ENCODE measurements at places on chromosomes 1 and 21.

DNA sequence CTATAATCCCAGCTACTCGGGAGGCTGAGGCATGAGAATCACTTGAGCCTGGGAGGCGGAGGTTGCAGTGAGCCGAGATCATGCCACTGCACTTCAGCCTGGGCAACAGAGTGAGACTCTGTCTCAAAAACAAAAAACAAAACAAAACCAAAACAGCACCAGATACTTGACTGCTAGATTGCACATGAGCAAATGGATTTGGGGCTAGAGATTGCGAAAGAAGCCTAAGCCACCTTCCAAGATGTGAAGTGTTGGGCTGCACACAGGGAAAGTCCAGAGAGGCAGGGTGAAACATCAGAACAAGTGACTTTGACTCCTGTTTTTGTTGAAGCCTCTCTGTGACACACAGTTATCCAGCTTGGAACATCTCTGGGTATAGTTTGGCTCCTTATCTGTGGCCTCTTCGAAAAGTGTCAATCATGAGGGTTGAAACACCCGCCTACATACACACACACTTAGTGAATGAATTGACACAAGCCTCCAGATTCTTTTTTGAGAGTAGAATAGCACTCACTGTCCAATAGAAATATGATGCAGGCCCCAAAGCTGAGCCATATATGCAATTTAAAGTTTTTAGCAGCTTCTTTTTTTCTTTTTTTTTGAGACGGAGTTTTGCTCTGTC, 34.2 kb upstream of the GPR137B start:
- no peaks in the 10 kb centered on the region for H3K27me3 ChIP-seq
- no peaks in the 10 kb centered on the region for H3K36me3 ChIP-seq
- no peak for DNase-seq

DNA sequence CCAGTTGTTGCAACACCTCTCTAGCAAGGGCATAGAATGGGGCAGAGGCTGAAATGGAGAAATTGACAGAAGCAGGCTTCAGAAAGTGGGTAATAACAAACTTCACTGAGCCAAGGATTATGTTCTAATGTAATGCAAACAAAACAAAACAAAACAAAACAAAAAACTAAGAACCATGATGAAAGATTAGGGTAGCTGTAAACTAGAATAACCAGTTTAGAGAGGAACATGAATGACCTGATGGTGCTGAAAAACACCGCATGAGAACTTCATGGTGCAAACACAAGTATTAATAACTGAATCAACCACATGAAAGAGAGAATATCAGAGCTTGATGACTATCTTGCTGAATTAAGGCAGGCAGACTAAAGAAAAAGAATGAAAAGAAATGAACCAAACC, 1707.7 kb downstream of the BRINP3 start:
- H3K4me1 ChIP-seq = no peaks in the 10 kb centered on the region
- no peak for DNase-seq
- no peaks in the 10 kb centered on the region for H3K36me3 ChIP-seq
- no peak overlapping the region for H3K27ac ChIP-seq

- H3K4me3 ChIP-seq = no peak overlapping the region
- no peaks in the 10 kb centered on the region for H3K27me3 ChIP-seq
- H3K36me3 ChIP-seq = no peaks in the 10 kb centered on the region
- no peak overlapping the region for H3K27ac ChIP-seq
Measured at GRCh38 chr1:97351846-97352245, 569.0 kb downstream of the DPYD start.

- no peaks in the 10 kb centered on the region for H3K36me3 ChIP-seq
- DNase-seq = no peak
- no peak overlapping the region for H3K27ac ChIP-seq
- no peak overlapping the region for H3K4me3 ChIP-seq
Measured at GRCh38 chr1:14182856-14183255, 415.6 kb upstream of the KAZN start.

DNA sequence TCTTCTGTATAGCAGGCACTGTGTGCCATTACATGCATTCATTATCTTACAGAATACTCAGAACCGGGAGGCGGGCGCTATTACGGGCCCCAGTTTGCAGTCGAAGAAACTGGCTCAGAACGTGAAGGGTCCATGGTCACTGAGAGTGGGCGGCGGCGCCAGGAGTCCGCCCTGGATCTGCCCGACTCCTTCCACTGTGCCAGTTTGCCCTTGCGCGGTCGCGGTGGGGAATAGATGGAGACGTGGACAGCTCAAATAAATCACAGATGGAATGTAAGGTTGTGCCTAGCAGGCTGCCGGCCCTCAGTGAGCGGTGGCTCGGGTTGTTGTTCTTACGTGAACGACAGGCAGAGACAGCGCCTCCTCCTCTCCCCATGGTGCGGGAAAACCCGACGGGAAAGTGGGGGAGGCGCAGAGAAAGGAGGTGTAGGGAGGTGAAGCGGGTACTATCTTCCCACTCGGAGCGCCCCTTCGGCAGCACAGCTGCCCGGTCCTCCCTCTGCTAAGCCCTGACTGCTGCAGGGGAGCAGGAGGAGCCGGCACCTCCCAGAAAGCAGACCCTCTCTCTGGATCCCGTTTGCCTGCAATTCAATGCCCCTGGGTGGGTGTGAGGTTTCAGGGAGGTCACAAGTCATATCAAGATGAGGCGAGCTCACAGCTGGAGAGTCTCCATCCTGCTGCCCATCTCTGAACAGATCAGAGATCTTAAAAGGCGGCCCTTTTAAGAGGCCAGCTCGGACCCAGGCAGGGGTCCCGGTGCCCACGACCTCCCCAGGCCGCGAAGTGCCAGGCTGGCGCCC, 1.1 kb downstream of the COL9A2 start:
- H3K27ac ChIP-seq = no peak overlapping the region
- no peaks in the 10 kb centered on the region for H3K36me3 ChIP-seq
- H3K4me1 ChIP-seq = peaks cover 25% of the 10 kb centered on the region
- no peak for DNase-seq

GRCh38 chr1:33096363-33097005, 15.5 kb downstream of the AZIN2 start:
- no peaks in the 10 kb centered on the region for H3K27me3 ChIP-seq
- DNase-seq = no peak
- H3K4me1 ChIP-seq = peaks cover 34% of the 10 kb centered on the region
- H3K4me3 ChIP-seq = no peak overlapping the region
- no peaks in the 10 kb centered on the region for H3K36me3 ChIP-seq

DNA sequence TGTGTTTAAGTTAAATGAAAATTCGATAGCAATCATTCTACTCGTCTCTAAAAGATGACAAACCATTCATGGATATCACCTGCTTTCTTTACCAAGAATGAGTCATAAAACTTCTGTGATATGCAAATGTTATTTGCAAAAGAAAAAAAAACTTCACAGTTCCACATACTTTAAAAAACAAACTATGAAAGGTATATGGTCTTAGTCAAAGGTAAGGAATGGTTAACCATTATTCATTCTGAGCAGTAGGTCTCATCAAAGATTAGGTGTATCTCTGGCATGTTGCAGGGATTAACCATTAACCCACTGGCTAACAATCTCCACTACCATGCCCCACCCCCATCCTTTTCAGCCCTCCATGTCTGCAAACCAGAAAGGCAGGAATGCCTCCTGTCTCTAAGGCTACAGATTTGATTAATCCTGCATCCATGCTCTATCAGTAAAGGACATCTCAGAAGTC, 44.4 kb downstream of the PTPN14 start:
- H3K27ac ChIP-seq = no peak overlapping the region
- H3K4me1 ChIP-seq = no peaks in the 10 kb centered on the region
- no peaks in the 10 kb centered on the region for H3K36me3 ChIP-seq
- no peak for DNase-seq

GRCh38 chr1:43329995-43330751, 7.4 kb upstream of the MPL start:
- no peaks in the 10 kb centered on the region for H3K4me1 ChIP-seq
- H3K27me3 ChIP-seq = no peaks in the 10 kb centered on the region
- no peak overlapping the region for H3K27ac ChIP-seq

GRCh38 chr1:76257823-76258222, 183.3 kb downstream of the ST6GALNAC3 start:
- H3K4me3 ChIP-seq = no peak overlapping the region
- DNase-seq = no peak
- H3K36me3 ChIP-seq = no peaks in the 10 kb centered on the region

DNA sequence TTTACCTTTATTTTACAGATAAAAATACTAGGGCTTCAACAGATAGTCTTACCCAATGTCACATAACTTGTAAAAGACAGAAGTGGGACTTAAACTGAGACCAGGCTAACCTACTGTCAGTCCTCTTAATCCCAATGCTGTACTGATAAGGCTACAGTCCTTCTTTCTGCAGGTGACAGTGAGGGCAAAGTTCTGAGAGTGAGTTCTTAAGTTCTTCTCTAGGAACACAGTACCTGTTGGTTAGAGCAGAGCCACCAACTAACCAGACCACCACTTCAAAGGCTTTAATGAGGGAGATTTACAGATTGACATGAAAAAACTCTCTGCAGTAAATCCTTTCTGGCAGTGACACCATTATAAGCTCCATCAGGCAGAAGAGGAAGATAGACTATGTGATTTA, 74.2 kb downstream of the SNX7 start:
- H3K27me3 ChIP-seq = no peaks in the 10 kb centered on the region
- no peaks in the 10 kb centered on the region for H3K4me1 ChIP-seq
- no peak overlapping the region for H3K27ac ChIP-seq

- H3K4me3 ChIP-seq = no peak overlapping the region
- no peaks in the 10 kb centered on the region for H3K36me3 ChIP-seq
- peak; percentile 23 for DNase-seq
- peaks cover 28% of the 10 kb centered on the region for H3K4me1 ChIP-seq
- H3K27me3 ChIP-seq = no peaks in the 10 kb centered on the region
- H3K27ac ChIP-seq = peak overlapping the region; percentile 43
Measured at GRCh38 chr1:30191154-30191702, 532.2 kb downstream of the MATN1 start.

DNA sequence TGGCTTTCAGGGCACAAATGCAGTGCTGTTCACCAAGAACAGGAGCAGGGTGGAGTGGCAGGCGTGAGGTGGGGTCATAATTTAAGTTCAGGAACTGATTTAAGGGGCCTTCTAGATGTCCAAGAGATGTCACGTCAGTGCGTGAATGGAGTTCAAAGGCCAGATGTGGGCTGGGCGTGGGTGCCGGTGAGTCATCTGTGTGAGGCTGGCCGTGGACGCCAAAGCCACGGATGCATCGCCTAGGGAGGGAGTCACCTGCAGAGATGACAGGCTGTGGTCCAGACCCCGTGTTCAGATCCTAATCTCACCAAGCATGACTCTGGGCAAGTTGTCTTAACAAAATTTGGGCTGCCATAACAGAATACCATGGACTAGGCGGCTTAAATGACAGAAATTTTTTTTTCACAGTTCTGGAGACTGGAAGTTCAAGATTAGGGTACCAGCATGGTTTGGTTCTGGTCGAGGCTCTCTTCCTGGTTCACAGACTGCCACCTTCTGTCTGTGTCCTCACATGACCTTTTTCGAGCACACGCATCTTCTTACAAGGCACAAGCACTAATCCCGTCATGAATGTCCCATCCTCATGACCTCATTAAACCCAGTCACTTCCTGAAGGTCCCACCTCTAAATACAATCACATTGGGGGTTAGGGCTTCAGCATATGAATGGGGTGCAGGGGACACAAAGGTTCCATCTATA, 109.6 kb downstream of the PRDM2 start:
- no peak overlapping the region for H3K27ac ChIP-seq
- H3K27me3 ChIP-seq = no peaks in the 10 kb centered on the region
- H3K4me3 ChIP-seq = no peak overlapping the region

Measured in effector memory CD4-positive, alpha-beta T cell (primary cell).